GM19239 (cell line): ENCODE measurements at places on chromosomes 4 and X.

DNA sequence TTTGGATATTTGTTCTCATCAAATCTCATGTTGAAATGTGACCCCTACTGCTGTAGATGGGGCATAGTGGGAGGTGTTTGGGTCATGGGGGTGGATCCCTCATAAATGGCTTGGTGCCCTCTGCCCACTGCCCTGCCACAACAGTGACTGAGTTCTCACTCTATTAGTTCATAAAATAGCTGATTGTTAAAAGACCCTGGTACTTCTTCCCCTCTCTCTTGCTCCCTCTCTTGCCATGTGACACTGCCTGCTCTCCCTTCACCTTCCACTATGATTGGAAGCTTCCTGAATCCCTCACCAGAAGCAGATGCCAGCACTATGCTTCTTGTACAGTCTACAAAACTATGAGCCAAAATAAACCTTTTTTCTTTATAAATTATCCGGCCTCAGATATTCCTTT is 182.2 kb downstream of the CAMK2D start:
- no peak for DNase-seq

DNA sequence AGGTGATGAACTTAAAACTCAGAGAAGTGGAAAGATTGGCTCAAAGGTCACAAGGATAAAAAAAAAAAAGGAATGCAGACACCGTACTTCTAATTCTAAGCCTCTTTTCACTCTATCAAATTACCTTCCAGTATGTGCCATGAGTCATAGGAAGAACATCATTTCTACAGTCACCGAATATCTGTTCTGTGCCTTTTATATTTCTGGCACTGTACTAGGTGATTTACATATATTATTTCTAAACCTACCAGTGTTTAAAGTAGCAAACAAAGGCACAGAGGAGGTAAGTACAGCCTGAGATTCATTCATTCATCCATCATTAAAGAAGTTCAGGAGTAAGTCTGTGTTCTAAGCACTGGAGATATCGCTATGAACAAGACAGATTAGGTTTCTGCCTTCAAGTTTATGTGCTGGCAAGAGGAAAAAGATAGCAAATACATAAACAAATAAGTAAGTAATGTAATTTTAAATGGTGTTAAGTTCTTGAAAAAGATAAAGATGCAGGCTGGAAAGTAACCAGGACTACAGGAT is 65.3 kb downstream of the PALLD start:
- no peak for DNase-seq

- DNase-seq: no peak
Measured at GRCh38 chr4:74535512-74535911, 90.6 kb downstream of the AREG start.

- no peak for DNase-seq
Measured at GRCh38 chr4:171478181-171478580, 335.0 kb upstream of the GALNTL6 start.

DNA sequence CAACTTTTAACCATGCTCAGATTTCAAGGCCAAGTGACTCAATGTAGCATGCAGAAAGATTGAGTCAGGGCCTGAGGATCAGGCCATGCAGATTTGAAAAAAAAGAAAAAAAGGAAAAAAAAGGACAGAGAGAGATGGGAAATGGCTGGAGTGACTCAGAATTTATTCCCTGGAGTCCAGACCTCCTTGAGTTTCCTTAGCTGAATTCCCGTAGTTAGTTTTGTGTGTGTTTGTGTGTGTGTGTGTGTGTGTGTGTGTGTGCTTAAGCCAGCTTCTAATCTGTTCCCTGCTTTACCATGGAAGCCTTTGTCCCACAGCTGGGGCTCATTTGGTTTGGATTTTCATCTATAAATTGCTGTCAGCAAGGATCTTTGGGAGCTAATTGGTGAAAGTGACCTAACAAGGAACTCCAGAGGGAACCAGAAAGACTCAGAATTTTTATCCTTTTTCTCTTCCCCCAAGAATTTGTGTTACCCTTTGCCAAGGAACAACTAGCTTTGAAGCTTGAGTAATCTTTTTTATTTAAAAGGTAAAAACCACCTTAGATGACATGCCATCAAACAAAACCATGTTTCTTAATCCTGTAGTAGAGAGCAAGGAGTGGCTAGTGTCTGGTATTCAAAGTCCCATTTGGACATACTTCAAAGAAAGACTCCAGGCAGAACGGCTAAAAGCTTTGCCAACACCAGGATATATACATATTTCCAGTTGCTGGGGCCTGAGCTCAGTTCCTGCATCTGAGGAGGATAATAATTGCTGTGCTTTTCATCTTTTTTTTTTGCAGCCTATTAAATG is 109.0 kb upstream of the DDIT4L start:
- DNase-seq: no peak

GRCh38 chr4:154018659-154019058 is 229.8 kb upstream of the SFRP2 start:
- DNase-seq: no peak

GRCh38 chr4:152981278-152981677 is 45.2 kb downstream of the FHDC1 start:
- no peak for DNase-seq

GRCh38 chr4:48780865-48781214 is 761 bp upstream of the FRYL start:
- no peak for DNase-seq

DNA sequence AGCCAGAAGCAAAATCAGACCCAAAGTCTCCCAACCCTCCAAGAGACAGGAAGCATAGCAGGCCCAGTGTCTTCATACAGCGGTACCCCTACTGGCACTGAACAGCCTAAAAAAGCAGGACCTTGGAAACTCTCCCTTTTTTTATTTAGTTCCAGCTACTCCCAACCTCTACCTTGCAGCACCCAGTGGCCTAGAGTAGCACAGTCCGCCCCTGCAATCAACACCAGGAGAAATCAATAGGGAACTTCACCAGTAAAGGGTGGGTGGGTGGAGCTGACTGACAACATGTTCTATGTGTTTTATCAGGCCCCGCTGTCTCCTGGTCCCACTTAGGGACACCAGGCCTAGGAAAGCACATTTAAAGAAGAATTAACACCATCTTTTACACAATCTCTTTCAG is 378.5 kb upstream of the CT83 start:
- DNase-seq: no peak

- no peak for DNase-seq
Measured at GRCh38 chr4:186900984-186901383, 177.3 kb upstream of the FAT1 start.

DNA sequence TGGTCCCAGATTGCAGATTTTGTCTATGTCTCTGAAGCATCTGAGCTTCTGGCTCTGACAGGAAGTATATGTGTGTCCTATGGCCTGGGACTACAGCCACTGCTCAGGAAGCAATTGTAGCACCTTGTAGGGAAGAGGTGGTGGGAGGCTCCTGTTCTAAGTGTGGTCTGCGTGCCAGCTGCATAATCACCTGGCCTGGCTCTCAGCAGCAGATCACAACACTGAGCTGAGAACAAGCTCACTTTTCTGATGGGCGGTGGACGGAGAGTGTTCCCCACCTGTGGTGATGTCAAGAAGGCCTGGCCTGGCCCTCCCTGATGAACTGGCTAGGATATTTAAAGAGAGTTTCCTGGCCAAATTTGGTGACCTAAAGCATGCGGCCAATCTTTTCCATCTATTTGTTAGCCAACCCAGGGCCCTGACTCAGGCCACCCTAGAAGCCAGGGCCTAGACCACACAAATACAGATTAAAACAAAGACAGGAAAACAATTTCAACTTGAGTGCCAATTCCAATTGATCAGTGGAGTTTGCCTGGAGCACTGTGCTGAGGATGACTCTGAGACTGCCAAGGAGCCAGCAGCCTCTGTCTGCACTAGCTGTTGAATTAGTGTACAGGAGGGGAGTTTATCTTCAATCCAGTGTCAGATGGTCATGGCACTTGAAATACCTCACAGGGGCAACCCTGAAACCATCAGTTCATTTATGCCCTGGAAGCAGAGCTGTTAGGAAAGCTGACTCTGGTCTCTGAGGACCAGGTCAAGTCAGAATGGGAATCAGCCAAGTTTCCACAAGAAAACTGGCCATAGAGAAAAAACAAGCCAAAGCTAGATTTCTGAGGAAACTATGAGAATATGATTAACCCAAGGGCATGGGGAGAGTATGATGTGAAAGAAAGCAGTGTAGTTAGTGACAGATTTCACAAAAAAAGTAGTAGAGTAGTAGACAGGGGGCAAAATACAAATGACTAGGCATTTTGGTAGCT is 47.4 kb downstream of the PRDM5 start:
- no peak for DNase-seq

- DNase-seq: no peak
Measured at GRCh38 chrX:114065577-114066223, 518.2 kb upstream of the HTR2C start.
